Cardiac septum (tissue), 1 donor: ENCODE measurements at places on chromosomes 2 and 18. TPM values are rescaled to one million over a fixed set of nuclear protein-coding genes. Genes with fewer than 3 reads are reported as not detected.

- no peak for DNase-seq
Measured at GRCh38 chr2:106314444-106314843, 120.3 kb upstream of the UXS1 start.

GRCh38 chr2:207423886-207424285, 105.9 kb upstream of the CREB1 start:
- DNase-seq = no peak

DNA sequence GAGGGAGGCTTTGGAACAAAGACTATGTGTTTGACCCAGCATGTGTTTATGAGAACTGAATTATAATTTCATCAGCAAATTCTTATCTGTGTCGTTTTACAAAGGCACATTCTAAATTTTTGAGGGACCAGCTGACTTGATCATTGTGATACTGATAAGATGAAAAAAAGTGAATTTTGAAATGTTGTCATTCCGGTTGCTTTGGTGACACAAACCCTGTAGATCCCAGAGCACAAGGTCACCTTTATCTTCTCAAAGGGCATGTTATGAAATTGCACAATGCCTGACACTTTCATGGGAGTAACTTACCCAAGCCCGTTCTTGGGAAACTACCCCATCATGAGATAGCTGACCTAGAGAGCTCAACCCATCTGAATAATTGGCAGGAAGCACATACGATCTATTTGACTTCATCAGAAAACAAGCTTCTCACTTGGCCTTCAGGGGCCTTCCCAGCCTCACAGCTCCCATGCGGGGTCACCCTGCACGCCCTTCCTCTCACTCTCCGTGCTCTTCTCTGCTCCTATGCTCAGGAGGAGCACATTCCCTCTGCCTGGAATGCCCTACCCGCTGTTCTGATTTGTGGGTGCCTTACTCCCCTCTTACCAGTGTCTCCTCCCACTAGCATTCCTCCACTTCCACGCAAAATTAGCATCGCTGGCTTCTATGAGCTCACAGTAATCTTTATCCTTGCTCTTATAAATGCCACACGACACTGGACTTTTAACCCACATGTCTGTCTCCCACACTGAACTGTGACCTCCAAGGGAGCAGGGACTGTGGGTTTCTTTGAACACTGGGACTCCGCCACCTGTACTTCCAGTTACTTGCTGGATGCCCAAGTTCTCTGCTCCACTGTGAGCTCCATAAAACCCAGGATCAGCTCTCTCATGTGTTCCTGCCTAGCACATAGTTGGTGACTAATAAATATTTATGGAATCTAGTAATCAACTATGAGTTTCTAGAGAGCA, 555.8 kb upstream of the ID2 start:
- no peak for DNase-seq

GRCh38 chr2:18797133-18797845, 207.9 kb upstream of the NT5C1B start:
- DNase-seq = no peak

ATP8B1 gene
- 9.3 TPM for total RNA-seq

LIPG gene
- 1.7 TPM for total RNA-seq

MAP4K3 gene
- 40.0 TPM for total RNA-seq
